ENCODE measurements at places on chromosomes 12 and 14. TPM values are rescaled to one million over a fixed set of nuclear protein-coding genes. Genes with fewer than 3 reads are reported as not detected.

Gene LUM
- 603 TPM for total RNA-seq

Gene GPRC5A
- total RNA-seq = 25.8 TPM

- no peak for DNase-seq
These were observed 501.6 kb downstream of the SLC6A15 start for GRCh38 chr12:84411031-84411430.

GRCh38 chr12:125377093-125377492, 311.9 kb downstream of the AACS start:
- no peak for DNase-seq

DNA sequence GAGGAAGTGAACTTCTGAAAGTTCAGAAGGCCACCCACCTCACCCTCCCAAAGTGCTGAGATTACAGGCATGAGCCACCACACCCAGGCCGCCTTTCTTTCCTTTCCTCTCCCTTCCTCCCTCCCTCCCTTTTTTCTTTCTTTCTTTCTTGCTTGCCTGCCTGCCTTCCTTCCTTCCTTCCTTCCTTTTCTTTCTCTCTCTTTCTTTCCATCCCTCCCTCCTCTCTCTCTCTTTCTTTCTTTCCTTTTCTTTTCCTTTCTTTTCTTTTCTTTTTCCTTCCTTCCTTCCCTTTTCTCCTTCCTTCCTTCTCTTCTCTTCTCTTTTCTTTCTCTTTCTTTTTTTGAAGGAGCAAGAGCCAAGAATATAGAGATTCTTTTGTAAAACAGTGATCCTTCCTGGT, 208.3 kb upstream of the HMGA2 start:
- DNase-seq = no peak

Gene KCNC2
- total RNA-seq = 0.43 TPM

Measured in fibroblast of villous mesenchyme (primary cell).